Amniotic stem cell (primary cell): ENCODE measurements at places on chromosomes 12 and 14.

GRCh38 chr12:58656254-58657009 is 263.9 kb downstream of the LRIG3 start:
- DNase-seq = no peak

GRCh38 chr12:38544330-38545066 is 227.9 kb downstream of the ALG10B start:
- DNase-seq = no peak

- no peak for DNase-seq
Measured at GRCh38 chr12:54565310-54565985, 16.0 kb downstream of the PDE1B start.

DNA sequence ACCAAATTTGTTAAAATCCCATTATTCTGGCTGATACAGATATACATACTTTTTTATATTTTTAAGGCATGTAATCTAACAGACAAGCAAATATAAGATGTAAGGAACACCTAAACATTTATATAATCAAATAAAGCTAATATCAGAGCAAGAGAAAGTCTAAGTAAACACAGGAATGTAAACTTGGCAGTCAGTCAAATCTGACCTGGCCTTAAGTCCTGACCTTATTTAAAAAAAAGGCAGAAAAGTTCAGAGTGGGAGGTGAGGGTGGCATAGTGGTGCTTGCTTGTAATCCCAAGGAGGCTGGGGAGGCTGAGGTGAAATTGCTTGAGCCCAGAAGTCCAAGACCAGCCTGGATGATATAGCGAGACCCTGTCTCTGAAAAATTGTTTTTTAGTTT is 152.6 kb downstream of the DERA start:
- DNase-seq = no peak

- DNase-seq = no peak
Measured at GRCh38 chr14:93832665-93833064, 44.4 kb upstream of the PRIMA1 start.

DNA sequence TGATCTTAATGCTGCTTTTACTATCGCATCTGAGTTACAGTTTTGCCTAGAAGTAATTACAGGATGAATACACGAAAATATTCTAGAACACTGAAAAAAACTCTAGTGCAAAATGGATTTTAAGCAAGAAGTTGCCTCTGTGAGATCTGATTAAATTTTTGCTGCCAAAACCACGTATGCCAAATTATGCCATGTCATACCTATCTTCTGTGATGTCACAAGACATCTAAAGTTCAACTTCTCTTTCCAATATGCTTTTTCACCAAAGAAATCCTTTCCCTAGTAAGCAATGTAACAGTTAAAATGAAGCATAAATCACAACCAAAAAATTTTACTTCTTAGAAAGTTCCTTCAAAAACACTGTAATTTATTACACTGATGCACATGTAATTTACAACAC is 39.6 kb downstream of the HECTD4 start:
- DNase-seq = no peak
